ENCODE measurements at places on chromosomes 12 and 14. TPM values are rescaled to one million over a fixed set of nuclear protein-coding genes. Genes with fewer than 3 reads are reported as not detected.
A peak's percentile ranks its signal among the peaks of the same experiment; 100 is the strongest.

DNA sequence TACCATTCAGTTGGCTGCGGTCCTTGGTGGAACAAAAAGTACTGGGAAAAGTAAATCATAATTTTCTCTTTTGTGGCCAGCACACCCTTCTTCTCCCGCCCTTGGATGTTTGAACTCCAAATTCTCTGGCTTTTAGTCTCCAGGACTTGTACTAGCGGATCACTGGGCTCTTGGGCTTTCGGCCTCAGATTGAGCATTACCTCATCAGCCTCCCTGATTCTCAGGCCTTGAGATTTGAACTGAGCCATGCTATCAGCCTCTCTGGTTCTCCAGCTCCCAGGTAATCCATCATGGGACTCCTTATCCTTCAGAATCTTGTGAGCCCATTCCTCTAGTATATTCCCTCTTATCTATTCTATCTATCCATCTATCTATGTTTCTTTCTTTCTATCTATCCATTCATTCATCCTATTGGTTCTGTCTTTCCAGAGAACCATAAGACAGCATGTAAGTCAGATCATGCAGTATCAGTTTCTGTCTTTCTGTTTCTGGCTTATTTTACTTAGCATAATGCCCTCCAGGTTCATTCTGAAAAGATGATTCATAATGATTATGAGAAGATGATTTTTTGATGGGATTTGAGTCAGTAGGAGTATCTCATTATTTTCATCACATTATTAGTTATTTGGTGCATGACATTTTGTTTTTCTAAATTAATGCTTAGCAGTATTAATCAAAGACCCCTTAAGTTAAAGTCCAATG is 814.9 kb downstream of the LRFN5 start:
- no peak for DNase-seq

GRCh38 chr14:74756326-74756725 is 6.8 kb upstream of the YLPM1 start:
- no peak for DNase-seq

PTCSC3 gene
- total RNA-seq, result not detected

DNA sequence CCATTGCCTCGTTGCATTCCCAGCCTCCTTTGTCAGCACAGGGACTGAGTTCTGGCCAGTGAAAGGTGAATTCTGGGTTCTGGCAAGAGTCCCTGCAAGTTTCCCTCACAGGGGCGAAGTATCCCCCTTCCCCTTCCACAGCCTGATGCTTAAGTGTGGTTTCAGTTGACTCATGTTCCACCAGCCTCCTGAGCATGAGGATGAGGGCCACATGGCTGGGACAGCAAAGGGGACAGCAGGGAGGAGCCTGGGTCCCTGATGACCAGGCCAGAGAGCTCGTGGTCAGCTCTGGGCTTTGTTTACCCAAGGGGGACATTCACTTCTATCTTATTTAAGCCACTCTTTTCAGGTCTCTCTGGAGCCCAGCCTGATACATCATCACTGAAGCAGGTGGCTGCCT is 36.5 kb downstream of the CACNA2D4 start:
- DNase-seq, result no peak

GRCh38 chr12:100375038-100375735 is 18.3 kb downstream of the SLC17A8 start:
- no peak for DNase-seq

SRP54 gene
- total RNA-seq, result 36.9 TPM

DNA sequence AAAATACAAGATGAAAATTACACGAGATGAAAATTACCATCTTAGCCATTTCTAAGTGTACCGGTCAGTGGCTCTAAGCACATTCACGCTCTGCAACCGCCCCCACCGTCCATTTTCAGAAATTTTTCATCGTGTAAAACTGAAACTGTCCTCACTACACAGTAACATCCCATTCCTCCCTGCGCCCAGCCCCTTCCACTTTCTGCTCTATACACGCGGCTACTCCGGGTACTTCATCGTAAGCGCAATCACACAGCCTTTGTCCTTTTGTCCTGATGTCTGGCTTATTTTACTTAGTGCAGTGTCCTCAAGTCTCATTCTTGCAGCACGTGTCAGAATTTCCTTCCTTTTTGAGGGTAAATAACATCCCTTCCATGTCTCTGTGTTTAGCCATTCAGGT is 3.6 kb upstream of the GPR132 start:
- no peak for DNase-seq

DNA sequence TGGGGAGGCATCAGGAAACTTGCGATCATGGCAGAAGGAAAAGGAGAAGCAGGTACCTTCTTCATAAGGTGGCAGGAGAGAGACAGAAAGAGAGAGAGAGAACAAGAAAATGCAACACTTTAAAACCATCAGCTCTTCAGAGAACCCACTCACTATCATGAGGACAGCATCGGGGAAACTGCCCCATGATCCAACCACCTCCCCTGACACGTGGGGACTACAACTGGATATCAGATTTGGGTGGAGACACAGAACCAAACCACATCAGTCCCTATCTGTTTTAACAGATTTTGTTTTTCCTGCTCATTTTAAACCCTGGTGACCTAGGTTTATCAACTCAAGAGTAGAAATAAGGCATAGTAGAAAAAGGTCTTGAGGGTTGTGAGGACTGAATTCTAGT is 210.1 kb upstream of the PLXNC1 start:
- no peak for DNase-seq

DPY19L2 gene
- total RNA-seq, result 2.6 TPM

GRCh38 chr14:101235335-101236103 is 325.8 kb upstream of the DIO3 start:
- peak; percentile 86 for DNase-seq

DNA sequence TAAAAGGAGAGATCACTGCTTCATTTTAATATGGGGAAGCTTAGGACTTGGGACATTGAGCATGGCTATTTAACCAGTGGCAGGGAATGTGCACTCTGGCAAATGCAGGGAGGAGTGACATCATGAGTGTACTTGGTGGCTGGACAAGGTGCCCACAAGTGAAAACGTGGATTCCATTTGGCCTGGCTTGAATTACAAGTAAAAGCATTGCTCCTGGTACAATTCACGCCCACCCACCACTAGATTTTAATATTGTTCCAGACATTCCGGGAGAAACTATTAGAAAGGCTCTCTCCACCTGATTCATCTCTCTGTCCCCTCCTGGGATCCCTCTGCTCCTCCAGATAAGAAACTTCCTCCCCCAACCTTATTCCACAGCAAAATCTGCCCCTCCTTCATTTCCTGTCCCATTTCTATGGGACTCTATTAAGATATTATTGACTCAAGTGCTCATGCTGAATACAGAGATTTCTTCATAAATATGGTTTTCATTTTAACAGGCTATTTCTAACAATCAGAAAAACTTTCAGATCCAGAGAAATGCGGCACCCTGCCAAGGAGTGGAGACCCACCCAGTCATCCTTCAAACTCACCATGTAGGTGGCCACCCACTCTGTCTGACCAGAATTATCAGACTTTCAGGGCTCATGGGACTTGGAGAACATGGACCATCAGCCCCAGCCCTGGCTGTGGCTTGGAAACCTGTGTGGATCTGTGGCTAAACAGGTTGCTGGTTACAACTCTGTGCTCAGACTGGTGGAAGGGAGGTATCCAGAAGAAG is 43.2 kb downstream of the SSPN start:
- DNase-seq, result peak; percentile 89

- DNase-seq, result no peak
These were observed 270.5 kb downstream of the BCAT1 start for GRCh38 chr12:24678436-24678835.

DNA sequence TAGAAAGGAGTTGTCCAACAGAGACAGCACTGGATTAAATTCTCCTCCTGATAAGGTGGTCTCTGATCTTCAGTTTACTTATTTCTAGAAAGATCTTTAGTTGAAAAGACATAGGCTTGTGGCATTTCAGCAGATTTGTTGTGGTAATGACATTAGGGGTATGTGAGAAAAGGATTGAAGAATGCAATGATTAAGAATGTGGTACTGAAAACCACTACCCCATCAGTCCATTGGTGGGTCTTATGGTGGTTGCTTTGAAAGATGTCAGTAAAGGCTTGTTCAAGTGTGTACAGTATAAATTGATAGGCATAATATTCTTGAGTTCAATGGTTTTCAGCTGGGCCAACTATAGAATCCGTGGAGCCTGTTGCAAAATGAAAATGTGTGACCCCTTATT is 10.8 kb downstream of the PPFIBP1 start:
- no peak for DNase-seq
